IMR-90 (cell line): ENCODE measurements at places on chromosomes 7 and 10.

GRCh38 chr10:3469639-3470020, 297.0 kb upstream of the PITRM1 start:
- DNase-seq = no peak

DNA sequence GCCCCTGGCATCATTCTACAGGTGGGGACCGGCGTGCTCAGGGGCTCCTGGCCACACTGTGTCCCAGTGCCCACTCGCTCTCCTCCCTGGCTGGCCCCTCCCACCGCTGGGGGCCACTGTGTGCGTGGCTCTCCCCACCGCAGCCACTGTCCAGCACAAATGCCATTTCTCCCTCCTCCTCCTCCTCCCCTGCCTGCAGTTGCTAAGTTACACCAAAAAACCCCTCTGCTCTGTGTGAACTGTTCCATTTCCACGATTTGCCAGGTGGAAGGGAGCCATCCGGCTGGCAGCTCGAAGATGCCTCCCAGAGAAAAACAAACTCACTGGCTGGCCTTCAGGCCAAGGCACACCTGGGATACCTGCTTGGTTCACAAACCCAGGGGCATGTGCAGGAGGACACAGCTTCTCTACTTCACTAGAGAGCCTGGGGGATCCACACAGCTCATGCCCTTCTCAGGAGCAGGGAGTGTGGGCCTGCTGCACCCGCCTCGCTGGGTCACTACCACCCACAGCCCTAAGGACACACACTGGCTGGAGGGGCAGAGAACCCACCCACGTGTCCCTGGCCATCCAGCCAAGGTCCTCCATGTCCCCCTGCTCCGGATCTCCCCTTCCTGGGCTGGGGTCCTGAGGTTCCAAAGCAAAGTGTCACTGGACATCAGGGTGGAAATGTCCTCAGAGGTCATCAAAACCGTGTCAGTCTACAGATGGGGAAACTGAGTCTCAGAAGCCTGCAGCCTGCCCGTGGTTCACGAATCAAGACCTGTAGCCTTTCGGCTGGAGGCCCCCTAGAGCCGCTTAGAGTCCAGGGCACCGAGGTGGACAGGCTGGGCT, 1.7 kb downstream of the RASGEF1A start:
- DNase-seq = no peak

DNA sequence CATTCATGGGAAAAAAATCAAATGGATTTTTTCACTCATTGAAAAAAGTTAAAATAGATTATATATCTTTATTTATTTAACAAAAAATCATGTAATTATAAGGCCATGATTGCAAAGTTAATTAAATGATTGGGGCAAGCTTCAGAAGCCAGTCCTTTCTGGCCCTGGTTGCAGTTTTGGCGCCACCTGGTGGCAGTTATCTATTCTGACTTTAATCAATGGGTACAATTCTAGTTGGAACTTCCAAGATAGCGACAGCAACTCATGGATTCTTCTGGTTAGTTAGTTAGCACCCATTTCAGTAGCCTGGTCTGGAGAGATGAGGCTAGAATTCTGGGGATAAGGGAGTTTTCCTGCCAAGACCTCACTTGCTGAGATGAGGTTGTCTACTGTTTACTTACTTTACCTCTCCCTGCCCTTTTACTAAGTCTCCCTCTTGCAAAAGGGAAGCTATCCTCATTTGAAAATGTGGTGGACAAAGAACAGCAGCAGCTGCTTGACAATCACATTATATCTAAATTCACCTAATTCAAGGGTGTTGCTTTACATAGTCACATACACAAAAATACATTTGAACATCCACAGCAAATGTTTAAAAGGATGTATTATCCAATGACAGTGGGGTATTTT, 42.3 kb downstream of the NOC3L start:
- DNase-seq = peak; percentile 52

- DNase-seq = no peak
Measured at GRCh38 chr7:90607196-90607595, 11.1 kb downstream of the CDK14 start.

GRCh38 chr7:107165341-107165740, 3.5 kb upstream of the HBP1 start:
- DNase-seq = no peak

DNA sequence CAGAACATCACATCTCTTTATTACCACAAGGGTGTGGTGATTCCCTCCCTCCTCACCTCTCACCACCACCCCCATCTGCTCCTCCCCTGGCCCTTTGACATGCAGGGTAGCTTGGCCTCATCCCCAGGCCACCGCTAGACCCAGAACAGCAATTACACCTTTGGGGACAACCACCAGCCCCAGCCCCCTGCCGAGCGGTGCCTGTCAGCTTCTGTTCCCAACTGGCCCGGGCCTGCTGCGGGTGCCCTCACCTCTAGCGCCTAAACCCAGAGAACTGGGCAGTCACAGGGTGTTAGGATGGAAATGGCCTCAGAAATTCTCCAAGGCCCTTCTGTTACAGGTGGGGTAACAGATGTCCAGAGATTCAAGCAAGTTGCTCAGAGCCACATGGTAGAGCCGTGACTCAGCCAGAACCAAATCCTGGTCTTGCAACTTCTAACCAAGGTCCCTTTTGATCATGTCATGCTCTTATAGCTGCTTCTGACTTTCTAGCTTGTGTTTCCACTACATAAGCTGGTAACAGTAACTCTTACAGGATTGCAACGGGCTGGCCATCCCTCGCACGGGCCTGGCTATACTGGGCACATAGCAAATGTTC, 78.0 kb downstream of the PRKAG2 start:
- DNase-seq = no peak
